ENCODE measurements at places on chromosomes 12 and 14. TPM values are rescaled to one million over a fixed set of nuclear protein-coding genes. Genes with fewer than 3 reads are reported as not detected.

GRCh38 chr14:56490379-56490778, 89.2 kb upstream of the TMEM260 start:
- peak; percentile 41 for DNase-seq
- no peak overlapping the region for H3K27ac ChIP-seq
- no peaks in the 10 kb centered on the region for H3K27me3 ChIP-seq
- no peaks in the 10 kb centered on the region for H3K36me3 ChIP-seq
- H3K4me3 ChIP-seq, result no peak overlapping the region

TAS2R7 gene
- not detected for total RNA-seq

GRCh38 chr12:57518920-57519795, 1.2 kb downstream of the DDIT3 start:
- no peak for DNase-seq
- peak overlapping the region; percentile 100 for H3K27ac ChIP-seq
- H3K4me3 ChIP-seq, result peak overlapping the region; percentile 98
- peaks cover 46% of the 10 kb centered on the region for H3K4me1 ChIP-seq
- peaks cover 42% of the 10 kb centered on the region for H3K36me3 ChIP-seq

TC2N gene
- 7.6 TPM for total RNA-seq

- H3K27ac ChIP-seq, result no peak overlapping the region
- H3K4me1 ChIP-seq, result no peaks in the 10 kb centered on the region
- no peak overlapping the region for H3K4me3 ChIP-seq
- H3K27me3 ChIP-seq, result no peaks in the 10 kb centered on the region
These were observed 123.1 kb downstream of the NPAS3 start for GRCh38 chr14:33061667-33062325.

DLGAP5 gene
- 12.4 TPM for total RNA-seq

KLRG1 gene
- total RNA-seq, result 2.7 TPM

DNA sequence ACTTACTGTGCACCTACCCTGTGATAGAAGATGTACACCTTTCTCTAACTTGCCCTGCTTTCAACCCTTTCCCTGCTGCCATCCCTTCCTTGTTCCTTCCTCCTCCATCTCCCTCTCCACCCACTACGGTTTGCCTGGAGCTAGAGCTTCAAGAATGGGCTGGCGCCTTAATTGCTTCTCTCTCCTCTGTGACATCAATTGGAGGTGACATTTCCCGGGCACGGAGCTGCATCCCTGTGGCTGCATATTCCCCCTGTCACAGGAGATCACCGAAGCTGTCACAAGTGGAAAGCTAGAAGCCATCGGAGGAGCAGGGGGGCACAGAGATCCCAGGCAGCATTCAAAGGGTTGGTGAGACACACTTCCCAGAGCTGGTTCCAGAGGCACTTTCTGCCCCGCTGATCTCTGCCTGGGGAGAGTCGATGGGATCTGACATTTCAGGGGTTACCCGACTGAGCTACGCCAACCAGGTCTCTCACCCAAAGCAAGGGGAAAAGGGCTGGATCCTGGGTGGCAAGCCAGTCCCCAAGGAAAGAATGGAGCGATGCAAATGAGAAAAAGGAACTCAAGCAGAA, 604.9 kb downstream of the MED13L start:
- H3K27me3 ChIP-seq, result no peaks in the 10 kb centered on the region
- no peak overlapping the region for H3K4me3 ChIP-seq
- H3K36me3 ChIP-seq, result no peaks in the 10 kb centered on the region
- no peaks in the 10 kb centered on the region for H3K4me1 ChIP-seq
- no peak overlapping the region for H3K27ac ChIP-seq

DNA sequence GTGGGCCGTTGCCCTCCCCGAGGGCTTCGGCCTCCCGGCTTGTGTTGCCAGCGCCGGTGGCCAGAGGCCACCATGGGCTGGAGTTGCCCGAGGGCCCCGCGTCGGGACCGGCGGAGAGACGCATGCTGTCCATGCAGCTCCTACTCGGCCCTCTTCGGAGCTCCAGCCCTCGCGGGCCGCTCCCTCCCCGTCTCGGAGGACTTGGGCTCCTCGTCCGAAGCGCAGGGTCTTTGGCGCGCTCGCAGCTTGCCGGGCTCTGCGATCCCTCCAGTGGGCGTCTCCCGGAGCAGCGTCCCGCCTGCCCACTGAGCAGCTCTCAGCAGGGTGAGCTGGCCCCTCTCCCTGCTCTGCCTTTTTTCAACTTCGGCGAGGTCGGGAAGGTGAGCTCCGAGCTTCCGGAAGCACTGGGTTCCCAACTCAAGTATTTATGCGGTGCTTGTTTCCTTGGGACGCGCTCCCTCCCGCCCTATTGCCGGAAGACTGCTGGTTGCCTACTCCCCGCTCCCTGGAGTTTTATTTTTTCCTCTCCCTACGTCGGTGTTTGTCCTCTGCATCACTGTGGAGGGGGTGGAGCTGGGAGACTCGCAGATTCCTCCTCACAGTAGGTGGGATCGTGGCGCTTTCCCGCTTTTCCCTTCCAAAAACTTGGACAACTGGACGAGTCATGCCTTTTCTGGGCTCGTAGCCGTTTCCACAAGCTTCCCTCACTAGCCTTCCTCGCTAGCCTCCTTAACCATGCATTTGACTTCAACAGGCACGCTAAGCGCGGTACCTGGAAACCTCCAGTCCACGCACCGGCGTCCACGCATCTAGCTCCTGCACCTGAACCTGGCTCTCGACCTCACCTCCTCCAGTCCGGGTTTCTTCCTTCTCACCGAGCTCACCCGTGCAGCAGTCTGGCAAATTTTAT, at the start of gene AVPR1A:
Gene AVPR1A, minus strand, starts transcription at position 489 of the 910 bp plus-strand sequence. Its CDS starts 365 bp downstream, at position 124.
- H3K27me3 ChIP-seq, result peaks cover 33% of the 10 kb centered on the region
- H3K4me3 ChIP-seq, result peak within 1 kb of the TSS; percentile 51
- peaks cover 19% of the 10 kb centered on the region for H3K4me1 ChIP-seq
- peak within 1 kb of the TSS; percentile 70 for H3K27ac ChIP-seq
- H3K36me3 ChIP-seq, result no peaks in the 10 kb centered on the region

GRCh38 chr12:76883811-76884210, 5.0 kb upstream of the CSRP2 start:
- peak; percentile 78 for DNase-seq
- H3K4me1 ChIP-seq, result peaks cover 8% of the 10 kb centered on the region
- no peaks in the 10 kb centered on the region for H3K36me3 ChIP-seq
- H3K27ac ChIP-seq, result no peak overlapping the region
- no peak overlapping the region for H3K4me3 ChIP-seq

DNA sequence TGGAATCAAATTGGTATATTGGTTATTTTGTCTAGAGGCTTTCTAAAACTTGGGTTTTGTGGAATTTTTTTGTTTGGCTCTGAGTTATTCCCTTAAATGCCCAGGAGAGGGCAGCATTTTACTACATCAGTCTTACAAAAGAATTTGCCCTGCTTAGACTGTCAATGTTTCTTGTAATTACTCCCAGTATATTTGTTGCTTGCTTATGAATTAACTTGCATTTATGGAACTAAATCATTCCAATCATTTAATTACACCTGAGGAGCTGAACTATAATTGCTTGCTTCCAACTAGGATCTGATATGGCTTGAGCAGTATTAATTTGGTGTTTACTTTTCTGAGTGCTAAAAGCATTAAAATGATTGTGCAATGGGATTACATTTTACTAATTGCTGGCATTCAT, 48.7 kb downstream of the MIPOL1 start:
- no peaks in the 10 kb centered on the region for H3K27me3 ChIP-seq
- no peaks in the 10 kb centered on the region for H3K36me3 ChIP-seq
- H3K27ac ChIP-seq, result no peak overlapping the region
- no peak overlapping the region for H3K4me3 ChIP-seq
- H3K4me1 ChIP-seq, result no peaks in the 10 kb centered on the region

CLEC14A gene
- 21.3 TPM for total RNA-seq

DNA sequence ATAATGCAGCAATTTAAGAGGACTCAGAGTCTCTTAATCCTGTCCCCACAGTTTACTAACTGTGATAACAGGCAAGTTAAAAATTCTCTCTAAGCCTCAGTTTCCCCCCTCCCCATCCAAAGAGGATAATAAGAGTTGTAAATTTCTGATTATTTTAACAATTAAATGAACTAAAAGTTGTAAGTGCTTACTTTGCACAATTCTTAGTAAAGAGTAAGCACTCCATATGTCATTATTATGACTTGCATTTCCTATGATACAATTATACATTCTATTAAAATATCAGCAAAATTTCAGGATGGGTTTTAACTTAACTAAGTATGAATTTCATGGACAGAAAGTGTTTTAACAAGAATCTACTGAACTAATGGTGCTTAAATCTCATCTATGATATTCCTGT, 80.1 kb downstream of the NELL2 start:
- H3K36me3 ChIP-seq, result no peaks in the 10 kb centered on the region
- no peaks in the 10 kb centered on the region for H3K4me1 ChIP-seq
- no peak for DNase-seq
- H3K4me3 ChIP-seq, result no peak overlapping the region
- no peaks in the 10 kb centered on the region for H3K27me3 ChIP-seq
- no peak overlapping the region for H3K27ac ChIP-seq

- no peaks in the 10 kb centered on the region for H3K4me1 ChIP-seq
- no peaks in the 10 kb centered on the region for H3K27me3 ChIP-seq
- H3K4me3 ChIP-seq, result no peak overlapping the region
- no peak for DNase-seq
- no peaks in the 10 kb centered on the region for H3K36me3 ChIP-seq
These were observed 333.3 kb downstream of the SLC16A7 start for GRCh38 chr12:59929110-59929509.

TRMT5 gene
- total RNA-seq, result 23.3 TPM

ATG14 gene
- total RNA-seq, result 11.1 TPM

DNA sequence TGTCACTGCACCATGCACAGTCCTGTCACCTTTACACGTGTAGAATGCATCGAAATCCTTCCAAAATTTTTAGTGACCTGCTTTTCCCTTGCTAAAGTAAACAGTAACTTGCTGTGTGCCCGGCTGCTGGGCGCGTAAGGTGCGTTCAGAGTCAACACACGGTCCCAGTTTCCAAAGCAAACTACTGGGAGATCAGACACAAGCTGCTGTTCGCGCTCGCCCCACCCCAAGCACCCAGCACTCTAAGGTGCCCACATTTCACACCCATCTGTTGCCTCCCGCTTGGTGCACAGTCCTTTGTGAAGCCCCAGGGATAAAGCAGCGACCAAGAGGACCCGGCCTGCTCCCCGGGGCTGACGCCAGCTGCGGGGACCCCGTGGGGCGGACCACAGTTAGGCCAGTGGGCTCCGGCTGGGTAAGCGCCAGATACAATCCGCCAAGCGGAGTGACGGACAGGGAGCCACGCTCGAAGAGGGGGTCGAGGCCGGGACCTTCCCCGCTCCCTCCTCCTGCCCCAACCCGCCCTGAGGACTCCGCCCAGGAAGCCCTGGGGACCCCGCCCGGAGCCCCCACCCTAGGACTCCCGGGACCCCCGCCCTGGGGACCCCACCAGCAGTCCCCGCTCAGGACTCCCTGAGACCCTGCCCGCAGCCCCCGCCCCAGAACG, 633 bp downstream of the STX2 start:
- H3K27ac ChIP-seq, result no peak overlapping the region
- peak overlapping the region; percentile 62 for H3K4me3 ChIP-seq
- H3K27me3 ChIP-seq, result no peaks in the 10 kb centered on the region
- peak; percentile 42 for DNase-seq

- DNase-seq, result no peak
- no peaks in the 10 kb centered on the region for H3K4me1 ChIP-seq
- H3K27me3 ChIP-seq, result no peaks in the 10 kb centered on the region
These were observed 77.4 kb downstream of the OTOGL start for GRCh38 chr12:80176706-80177105.

DNA sequence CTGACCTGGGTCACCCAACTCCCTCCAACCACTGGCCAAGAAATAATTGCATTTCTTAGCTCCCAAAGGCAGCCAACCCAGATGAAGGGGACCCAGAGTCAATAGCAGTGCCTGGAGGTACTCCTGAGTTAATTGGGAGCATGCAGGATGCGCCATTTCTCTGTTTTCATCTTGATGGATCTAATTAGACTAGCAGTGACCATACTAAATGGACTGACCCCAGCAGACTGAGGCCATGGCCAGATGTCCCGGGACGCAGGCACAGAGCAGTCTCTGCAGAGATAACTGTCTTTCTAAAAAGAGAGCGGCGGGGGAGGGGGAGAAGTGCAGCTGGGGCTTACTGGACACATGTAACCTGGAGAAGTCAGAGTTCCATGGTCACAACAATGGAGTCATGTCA, 53.2 kb upstream of the CMKLR1 start:
- H3K4me1 ChIP-seq, result peaks cover 10% of the 10 kb centered on the region
- no peaks in the 10 kb centered on the region for H3K36me3 ChIP-seq
- no peak overlapping the region for H3K27ac ChIP-seq
- H3K4me3 ChIP-seq, result no peak overlapping the region
- no peaks in the 10 kb centered on the region for H3K27me3 ChIP-seq
- DNase-seq, result no peak

DNA sequence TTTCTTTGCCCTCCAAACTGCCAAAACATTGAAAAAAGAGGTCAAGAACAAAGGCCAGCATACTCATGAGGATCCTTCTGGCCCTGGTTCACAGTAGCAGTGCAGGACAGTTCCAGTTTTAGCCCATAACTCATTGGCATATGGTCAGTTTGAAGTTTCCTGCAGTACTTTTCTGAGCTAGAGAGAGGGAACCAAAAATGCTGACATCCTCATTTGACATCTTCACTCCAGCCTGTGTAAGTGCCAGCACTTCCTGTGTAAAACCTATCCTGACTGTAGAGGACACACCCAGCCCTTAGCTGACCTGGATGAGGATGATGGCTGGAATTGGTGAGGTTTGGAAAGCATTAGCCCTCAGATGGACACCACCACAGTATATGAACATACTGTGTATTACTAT, 84.1 kb downstream of the FGD4 start:
- H3K4me3 ChIP-seq, result no peak overlapping the region
- no peaks in the 10 kb centered on the region for H3K27me3 ChIP-seq
- peak; percentile 78 for DNase-seq
- peak overlapping the region; percentile 29 for H3K27ac ChIP-seq

DNA sequence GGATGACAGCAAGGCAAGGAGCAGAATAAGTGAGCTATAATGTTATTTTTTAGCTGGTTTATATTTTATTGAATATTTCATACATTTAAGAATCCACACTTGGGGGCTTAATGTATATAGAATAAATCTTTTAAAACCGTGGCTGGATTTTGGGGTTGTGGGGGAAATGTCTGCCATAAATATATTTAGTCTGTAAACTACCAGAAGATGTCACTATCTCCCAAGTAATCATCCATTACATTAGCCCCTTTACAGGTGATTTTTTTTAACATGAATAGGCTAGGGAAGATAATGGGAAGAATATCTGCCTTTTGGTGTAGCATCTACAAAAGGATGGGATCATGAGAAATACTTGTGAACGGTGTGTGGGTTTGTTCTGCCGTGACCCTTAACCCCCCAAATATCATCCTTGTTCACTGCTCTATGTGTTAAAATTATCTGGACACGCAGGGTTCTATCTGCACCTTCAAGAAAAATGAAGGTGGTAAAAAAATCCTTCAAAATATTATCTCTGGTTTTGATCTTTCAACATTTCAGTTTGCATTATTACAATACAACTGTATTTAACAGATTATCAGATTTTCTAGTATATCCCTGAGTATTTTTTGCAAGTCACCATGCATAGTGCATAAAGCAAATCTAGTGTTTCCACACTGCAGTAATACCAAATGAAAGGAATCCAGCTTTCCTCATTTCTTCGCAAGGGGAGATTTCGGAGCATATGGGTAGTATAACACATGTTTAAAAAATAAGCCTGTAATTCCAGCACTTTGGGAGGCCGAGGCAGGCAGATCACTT, 8.0 kb upstream of the SLC17A8 start:
- H3K4me1 ChIP-seq, result no peaks in the 10 kb centered on the region
- DNase-seq, result peak; percentile 30
- H3K27me3 ChIP-seq, result no peaks in the 10 kb centered on the region

- H3K27me3 ChIP-seq, result no peaks in the 10 kb centered on the region
- no peaks in the 10 kb centered on the region for H3K4me1 ChIP-seq
- H3K27ac ChIP-seq, result no peak overlapping the region
- H3K4me3 ChIP-seq, result no peak overlapping the region
- peaks cover 3% of the 10 kb centered on the region for H3K36me3 ChIP-seq
- DNase-seq, result no peak
These were observed 100.2 kb downstream of the NUMB start for GRCh38 chr14:73358187-73358586.

- H3K4me1 ChIP-seq, result no peaks in the 10 kb centered on the region
- DNase-seq, result peak; percentile 69
- H3K4me3 ChIP-seq, result no peak overlapping the region
- H3K27ac ChIP-seq, result no peak overlapping the region
These were observed 17.0 kb downstream of the PSEN1 start for GRCh38 chr14:73153272-73153671.
